ENCODE measurements at places on chromosomes 13 and 19.

- no peak for DNase-seq
Observed at GRCh38 chr13:101939370-101939769, 462.5 kb downstream of the FGF14 start.

DNA sequence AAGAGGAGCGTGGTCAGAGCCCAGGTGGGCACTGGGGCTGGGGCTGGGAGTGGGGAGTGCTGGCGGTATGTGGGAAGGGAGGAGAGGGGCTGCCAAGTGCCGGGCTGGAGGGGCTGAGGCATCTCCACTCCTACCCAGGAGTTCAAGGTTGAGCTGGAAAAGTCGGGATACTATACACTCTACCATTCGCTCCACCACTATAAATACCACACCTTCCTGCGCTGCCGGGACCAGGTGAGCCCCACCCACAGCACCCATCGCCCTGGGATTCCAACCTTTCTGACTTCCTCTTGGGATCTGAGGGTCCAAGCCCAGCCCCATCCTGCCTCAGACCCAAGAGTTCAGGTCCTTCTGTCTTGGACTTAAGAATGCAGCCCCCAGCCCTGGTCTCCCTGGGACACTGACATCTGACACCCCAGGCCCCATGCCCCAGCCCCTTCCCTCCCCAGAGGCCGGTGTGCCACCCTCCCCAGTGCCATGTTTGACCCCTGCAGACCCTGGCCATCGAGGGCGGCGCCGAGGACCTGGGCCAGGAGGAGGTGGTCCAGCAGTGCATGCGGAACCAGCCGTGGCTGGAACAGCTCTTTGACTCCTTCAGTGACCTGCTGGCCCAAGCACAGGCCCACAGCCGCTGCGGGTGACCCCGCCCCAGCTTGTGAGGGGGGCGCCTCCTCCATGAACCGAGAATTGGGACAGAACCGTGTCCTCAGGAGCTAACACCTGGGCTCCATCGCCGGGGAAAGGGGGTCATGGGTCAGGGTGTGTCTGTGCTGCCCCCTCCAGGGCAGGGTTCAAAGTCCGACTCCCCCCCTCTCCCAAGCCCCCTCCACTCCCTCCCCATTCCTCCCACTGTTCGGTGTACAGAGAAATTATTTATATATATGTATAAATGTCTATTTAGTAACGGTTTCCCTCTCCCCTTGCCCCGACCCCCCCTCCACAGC is 14.7 kb downstream of the RRAS start:
- no peak for DNase-seq

- peak; percentile 89 for DNase-seq
Observed at GRCh38 chr19:57099199-57099661, 20.6 kb upstream of the USP29 start.

- DNase-seq: no peak
Observed at GRCh38 chr19:1822210-1822609, 10.1 kb upstream of the ATP8B3 start.

- peak; percentile 72 for DNase-seq
Observed at GRCh38 chr19:3801412-3802096, 15.4 kb upstream of the MATK start.

- no peak for DNase-seq
Observed at GRCh38 chr19:1922803-1923202, 17.6 kb downstream of the ADAT3 start.

DNA sequence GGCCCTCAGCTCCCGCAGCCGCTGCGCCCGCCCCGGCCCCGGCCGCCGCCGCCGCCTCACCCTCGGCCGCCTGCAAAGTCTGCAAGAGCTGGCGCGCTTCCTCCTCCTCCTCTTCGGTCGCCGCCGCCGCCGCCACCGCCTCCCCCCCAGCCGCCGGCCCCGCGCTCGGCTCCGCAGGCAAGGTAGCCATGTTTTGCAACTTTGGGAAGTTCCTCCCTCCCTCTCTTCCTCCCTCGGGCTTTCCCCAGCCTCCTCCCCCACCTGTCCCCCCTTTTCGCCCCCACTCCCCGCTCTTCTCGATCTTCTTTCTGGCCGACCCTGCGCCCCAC is 433 bp downstream of the SIX5 start:
- DNase-seq: no peak

- no peak for DNase-seq
Observed at GRCh38 chr13:90091611-90092010, 1255.9 kb upstream of the MIR17HG start.

DNA sequence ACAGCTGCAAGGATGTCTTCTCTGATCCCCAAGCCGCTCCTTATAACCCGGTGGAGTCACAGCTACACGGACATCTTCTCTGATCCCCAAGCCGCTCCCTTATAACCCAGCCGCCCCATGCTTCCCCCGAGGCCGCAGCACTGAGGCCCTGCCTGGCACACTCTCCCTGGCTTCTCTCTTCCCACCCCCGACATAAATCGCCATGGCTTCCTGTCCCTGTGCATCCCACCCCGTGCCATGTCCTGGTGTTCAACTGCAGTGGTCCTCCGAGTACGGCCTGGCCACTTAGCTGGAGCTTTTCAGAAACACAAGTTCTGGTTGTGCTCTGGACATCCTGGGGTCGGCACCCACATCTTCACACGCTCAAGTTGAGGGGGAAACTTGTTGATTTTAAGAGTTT is 60.4 kb downstream of the RASA3 start:
- no peak for DNase-seq

DNA sequence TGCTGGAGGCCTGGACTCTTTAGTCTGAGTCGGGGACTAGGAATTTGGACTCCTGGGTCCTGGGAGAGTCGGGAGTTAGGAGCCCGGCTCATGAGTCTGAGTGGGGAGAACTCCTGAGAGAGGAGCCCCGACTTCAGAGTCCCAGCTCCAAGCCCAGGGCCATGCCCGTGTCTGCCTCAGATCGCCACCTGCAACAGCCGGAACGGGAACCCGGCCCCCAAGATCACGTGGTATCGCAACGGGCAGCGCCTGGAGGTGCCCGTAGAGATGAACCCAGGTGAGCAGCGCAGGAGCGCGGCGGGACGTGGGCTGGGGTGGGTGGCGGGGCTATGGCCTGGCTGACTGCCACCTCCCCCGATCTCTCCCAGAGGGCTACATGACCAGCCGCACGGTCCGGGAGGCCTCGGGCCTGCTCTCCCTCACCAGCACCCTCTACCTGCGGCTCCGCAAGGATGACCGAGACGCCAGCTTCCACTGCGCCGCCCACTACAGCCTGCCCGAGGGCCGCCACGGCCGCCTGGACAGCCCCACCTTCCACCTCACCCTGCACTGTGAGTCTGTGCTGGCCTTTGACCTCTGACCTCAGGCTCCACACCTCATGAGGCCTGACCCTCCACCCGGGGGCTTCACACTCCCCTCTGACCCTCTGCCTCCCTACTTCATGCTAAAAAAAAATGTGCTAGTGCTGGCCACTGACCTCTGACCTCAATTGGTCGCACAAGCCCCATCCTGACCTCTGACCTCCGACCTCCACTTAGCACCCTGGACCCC is 4.4 kb downstream of the BCAM start:
- DNase-seq: no peak

- no peak for DNase-seq
Observed at GRCh38 chr19:19597809-19598306, 20.6 kb downstream of the PBX4 start.

GRCh38 chr19:49069026-49069425 is 3.5 kb downstream of the KCNA7 start:
- no peak for DNase-seq

GRCh38 chr13:30027569-30028455 is 177.4 kb upstream of the UBL3 start:
- DNase-seq: no peak

DNA sequence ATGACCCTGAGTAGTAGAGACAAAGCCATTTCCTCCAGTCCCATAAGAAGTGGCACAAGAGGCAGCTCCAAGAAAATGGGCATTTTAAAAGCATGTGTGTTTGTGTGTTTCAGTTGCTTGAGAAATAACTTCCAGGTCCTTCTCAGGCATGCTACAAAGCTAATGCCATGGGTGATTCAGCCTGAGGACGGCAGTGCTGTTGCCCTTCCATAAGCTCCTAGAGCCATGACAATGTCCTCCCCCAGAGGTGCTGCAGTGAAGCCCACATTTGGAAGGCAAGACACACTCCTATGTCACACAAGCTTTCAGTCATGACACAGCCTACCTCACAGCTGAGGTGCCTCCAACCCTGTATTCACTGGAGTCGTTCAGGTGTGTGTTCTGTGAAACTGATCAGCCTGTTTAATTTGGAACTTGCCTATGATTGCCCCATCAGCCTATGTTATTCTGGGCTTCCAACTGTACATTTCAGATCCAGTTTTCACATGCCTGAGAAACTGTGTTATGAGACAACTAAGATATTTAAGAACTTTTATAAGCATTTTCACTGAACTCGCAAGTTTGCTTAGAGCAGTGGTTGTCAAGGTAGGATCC is 213.6 kb downstream of the FOXO1 start:
- DNase-seq: no peak

DNA sequence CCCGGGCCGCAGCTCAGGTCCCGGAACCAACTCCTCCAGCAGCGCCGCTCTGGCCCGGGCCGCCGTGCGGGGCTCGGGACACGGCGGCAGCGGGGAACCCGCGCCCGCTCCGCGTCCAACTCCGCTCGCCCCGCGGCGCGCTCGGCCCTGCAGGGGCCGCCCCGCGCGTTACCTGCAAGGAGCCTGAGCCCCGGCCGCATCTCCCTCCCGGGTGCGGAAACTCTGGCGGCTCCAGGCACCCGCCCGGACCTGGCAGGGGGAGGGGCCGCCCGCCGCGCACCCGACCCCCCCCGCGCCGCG is at the start of gene TMTC4:
Gene TMTC4, minus strand, starts transcription at position 224 of the 300 bp plus-strand sequence. CDS start 4,433 bp downstream, outside the sequence.
- DNase-seq: no peak

- DNase-seq: no peak
Observed at GRCh38 chr13:106987427-106987785, 419.5 kb upstream of the ARGLU1 start.

DNA sequence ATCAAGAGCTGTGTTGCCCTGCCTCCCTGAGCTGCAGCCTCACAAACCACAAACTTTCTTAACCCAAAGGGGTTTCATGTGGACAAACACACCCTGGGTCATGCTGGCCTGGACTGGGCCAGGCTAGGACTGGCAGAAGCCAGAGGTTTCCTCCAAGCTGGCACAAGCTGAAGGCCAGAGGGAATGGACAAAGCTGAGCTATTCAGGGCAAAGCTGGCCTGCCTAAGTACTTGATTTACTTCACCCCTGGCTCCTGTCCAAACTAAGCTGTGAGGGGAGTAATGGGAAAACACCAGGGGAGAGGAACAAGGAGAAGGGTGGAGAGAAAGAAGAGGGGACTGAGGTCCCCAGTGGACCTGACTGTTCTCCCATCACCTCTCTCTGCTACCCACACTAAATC is 6.2 kb downstream of the CPAMD8 start:
- peak; percentile 42 for DNase-seq

GRCh38 chr19:821231-821824 is 427 bp downstream of the PLPPR3 start:
- DNase-seq: no peak

- no peak for DNase-seq
Observed at GRCh38 chr13:41467425-41467945, 10.1 kb downstream of the RGCC start.

- no peak for DNase-seq
Observed at GRCh38 chr13:112723771-112724170, 33.9 kb downstream of the ATP11A start.

DNA sequence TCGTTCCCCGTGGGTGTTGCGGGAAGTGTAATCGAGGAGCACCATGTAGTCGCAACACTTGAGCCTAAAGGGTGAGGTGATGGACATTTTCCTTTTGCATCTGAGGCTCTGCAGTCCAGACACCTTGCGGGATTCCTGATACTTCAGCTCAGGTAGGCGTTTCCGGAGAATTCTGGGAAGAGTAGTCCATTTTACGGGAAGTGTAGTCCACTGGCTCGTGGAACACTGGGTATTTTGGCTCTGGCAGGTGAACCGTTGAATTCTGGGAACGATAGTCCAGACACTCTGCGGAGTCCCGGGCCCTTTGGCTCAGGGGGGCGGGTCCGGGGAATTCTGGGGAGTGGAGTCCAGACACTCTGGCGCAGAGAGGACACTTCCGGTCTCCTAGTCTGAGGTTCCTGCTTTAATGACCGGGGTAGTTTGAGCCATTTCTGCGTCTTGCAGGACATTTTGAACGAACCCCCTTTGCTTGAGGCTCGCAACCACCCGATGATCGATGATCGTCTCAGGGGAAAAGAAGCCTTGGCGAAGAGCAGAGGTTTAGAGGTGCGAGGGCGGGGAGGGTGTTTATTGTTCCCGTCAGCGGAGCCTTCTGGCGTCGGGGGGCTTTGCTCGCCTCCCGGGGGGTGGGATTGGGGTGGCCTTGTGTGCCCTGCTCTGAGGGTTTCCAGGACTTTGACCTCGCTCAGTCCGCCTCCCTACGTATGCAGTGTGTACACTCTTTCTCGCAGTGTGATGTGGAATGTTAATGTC is at the start of gene ZNF223:
Gene ZNF223, plus strand, starts transcription at position 387 of the 753 bp plus-strand sequence. CDS start 3,141 bp downstream, outside the sequence.
- peak; percentile 93 for DNase-seq

DNA sequence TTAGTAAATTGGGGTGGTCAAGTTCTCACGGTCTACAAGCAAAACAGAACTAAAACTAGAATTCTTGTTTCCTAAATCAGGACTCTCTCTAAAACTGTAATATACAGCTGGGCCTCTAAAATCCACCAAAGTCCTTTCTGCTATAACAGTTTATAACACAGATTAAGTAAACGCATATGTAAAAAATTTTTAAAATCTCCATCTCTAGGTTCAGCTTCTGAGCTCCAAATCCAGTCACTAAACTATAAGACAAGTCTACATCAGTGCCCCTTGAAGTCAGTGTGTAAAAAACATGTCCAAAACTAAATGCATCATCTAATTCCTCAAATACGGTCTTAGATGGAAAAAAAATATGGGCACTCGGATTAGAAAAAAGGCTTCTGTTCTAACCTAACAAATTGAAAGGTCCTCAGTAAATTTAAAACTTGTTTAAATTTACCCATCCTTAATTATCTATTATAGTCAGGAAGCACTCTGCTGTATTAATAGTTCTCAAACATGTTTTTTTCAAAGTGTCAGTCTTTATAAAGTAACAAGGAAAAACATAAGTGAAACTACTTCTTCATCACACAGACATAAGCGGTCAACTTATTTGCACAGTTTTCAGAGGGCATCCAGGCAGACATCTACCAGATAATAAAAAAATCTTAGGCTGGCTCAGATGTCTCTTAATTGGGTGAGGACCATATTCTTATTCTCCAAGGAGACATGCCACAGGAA is 33.6 kb downstream of the ELF1 start:
- DNase-seq: no peak

- DNase-seq: peak; percentile 100
Observed at GRCh38 chr19:44890366-44891015, 563 bp upstream of the TOMM40 start.

DNA sequence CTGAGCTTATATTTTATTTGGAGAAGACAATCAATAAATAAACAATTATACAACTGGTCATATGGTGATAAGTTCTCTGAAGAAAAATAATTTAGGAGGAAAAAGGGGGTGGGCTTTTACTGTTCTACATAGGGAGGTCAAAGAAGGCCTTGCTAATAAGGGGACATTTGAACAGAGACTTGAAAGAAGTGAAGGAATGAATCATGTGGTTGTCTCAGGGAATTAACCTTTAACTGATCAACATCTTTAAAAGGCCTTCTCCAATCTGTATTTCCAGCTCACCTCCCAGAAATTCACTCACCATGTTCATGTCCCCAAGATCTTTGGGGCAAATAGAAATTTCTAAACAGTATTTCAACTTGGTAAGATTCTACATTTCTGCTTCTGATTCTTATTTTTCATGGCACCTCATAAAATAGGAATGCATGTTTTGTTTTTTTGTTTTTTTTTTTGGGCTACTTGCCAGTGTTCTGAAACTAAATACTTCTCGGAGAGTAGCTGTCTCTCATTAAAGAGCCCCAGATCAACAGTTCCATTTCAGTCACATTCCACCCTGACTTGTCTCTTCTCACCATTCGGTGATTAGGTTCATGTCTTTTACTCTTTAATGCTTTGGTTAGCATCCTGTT is 19.2 kb upstream of the LPAR6 start:
- no peak for DNase-seq

- no peak for DNase-seq
Observed at GRCh38 chr19:55251341-55252081, 7.3 kb downstream of the PPP6R1 start.
